Posterior vena cava (tissue), 2 donors: ENCODE measurements at places on chromosomes 1 and 21.

DNA sequence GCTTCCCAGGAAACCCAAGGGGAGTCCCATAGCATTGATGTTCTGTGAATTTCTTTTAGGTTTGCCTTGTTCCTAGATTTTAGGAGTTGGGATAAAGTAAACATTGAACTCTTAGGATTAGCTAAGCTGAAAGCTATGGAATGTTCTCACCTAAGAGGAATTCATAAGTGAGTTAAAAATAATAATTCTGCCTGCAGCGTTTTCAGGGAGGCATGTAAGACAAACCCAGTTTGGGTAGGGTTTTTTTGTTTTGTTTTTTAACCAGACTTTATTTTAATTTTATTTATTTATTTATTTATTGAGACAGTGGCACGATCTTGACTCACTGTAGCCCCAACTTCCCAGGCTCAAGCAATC lies 28.9 kb upstream of the CD101 start:
- no peak for DNase-seq

DNA sequence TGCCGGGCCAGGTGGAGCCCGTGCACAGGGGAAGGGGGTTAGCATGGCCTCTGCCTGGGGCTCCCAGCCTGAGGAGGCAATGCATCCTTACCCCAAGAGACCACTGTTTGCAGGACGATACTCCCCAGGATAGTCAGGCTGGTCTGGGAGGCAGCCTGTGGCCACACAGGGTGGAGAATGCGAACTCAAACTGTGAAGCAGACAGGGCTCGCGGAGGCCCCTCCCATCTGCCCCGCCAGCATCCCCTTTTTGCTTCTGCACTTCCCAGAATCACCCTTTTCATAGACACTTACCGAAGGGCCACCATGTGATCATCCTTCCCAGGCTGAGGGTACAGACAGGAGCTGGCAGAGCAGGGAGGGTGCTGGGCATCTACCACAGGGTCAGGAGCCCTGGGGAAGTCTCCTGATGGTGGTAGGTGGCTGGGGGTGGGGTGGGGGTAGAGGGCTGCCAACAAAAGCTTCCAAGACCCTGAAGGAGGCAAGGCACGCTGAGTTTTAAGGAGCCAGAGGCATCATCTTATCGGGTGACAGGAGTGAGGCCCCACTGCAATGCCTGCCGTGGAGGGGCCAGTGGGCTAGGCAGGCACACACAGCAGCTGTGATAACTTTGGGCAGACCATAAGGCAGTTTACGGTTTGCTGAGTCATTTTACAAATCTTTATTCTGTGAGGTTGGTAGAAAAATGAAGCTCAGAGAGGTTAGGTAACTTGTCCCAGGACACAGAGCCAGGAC lies 31.3 kb upstream of the BTG2 start:
- peak; percentile 92 for DNase-seq

- DNase-seq: peak; percentile 87
Measured at GRCh38 chr1:59669752-59670312, 144.9 kb upstream of the HOOK1 start.

DNA sequence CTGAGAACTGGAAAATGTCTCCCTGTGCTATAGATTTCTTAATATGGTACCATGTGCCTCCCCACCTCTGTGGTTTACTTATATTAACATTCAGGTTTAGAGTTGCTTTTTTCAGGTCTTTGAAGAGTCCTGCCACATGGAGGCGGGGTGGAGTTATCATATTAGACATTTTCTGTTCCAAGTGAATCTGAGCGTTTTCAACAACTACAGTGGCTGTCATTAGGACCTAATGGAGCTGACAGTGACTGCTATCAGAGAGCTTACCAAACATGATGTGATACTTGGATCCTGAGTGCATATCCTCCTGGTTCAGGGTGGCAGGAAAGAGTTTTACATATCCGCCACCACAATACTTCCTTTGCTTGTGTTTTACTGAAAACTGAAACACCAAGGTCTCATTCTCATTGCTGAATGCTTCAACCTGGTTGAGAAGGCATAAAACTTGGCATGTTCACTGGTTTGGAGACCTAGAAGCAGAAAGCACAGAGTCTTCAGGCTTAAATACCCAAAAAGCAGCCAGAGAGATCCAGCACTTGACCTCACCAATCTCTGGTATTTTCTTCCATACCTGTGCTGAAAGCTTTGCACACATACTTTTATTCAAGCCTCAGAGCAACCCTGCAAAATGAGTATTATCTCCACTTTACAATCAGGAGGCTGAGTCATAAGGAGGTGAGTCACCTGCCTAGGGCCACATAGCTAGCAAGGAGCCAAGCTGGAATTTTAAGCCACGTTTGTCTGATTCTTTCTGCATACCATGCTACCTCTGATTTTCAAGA lies 47.4 kb upstream of the OSBPL9 start:
- DNase-seq: no peak

GRCh38 chr1:244087611-244088010 lies 36.5 kb downstream of the ZBTB18 start:
- no peak for DNase-seq
